Stimulated activated CD4-positive, alpha-beta T cell treated with anti-CD3 and anti-CD28 coated beads, Interleukin-4, amount 100 ng/mL, for 1 hour (primary cell): ENCODE measurements at places on chromosomes 3 and 15.

- DNase-seq: no peak
Measured at GRCh38 chr15:67183443-67184169, 70.9 kb downstream of the AAGAB start.

DNA sequence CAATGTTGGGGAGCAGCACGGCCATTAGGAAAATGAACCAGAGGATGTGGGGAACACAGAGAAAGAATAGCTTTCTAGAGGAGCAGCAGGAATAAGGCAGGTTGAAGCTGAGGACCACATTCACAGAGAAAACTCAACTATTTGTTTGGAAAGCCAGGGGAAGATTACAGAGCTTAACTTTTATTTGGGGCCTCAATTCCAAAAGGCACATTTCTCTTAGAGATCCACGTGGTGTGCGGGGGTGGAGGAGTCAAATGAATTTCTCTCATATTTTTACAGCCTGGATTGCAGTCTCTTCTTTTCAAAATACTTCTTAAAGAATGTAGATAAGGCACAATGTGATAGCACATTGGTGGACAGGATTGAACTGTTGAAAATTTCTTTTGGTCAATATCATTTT is 253.7 kb downstream of the ROBO1 start:
- DNase-seq: no peak

DNA sequence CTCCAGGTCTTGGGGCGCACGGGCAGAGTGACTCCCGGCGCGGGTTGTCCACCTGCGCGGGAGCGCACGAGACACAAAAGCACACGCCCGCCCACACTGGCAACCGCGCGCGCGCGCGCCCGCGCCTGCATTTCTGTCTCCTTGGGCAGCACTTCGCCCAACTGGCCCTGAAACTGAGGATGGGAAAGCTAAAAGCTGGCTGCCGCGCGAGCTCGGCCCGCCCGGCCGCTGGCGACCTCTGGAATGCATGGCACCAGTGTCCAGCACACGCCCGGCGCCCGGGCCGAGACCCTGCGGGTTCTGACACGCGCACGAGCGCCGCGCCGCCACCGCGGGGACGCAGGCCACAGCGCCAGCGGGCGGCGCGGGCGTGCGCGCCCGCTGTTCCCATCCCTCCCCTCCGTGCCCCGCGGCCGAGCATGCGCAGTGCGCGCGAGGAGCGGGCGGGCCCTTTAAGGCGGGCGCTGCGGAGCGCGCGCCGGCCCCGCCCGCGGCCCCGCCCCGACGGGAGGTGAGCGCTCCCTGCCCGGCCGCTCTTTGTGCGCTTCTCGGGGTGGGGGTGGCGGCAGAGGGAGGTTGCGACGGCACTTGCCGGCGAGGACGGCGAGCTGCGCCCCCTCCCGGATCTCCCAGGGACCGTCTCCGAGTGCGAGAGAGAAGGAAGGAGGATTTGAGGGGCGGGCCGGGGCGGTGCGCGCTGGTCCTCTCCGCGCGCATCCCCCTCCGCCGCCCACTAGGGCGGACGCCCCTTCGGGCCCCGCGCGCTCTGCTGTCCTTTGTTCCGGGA is 1.0 kb upstream of the MEX3B start:
- DNase-seq: peak; percentile 88

DNA sequence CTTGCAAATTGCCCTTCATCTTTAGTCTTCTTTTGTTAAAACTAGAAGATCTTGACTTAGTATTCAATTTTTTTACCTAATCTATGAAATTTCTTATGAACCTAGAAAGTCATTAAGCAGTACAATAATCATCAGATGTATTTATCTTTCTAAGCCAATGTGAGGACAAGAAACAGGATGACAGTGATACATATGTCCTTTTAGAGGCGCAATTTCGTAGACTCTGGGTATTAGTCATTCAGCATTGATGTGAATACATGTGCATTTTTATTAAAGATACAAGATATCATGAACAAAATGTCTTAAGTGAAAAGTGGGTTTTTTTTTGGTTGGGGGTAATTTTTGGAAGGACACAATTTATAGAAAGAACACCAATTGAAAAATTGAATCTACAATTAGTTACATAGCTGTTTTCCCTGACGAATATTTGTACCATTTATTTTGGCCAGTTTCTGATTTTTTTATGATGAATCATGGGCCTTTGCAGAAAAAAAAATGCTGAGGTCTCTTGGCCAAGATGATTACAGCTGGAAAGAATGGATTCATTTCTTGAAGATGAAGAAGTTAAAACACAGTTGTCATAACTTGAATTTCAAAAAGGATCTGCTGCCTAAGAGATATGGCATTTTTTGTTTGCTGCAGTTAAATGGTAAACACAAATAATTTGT is 48.9 kb upstream of the AGTR1 start:
- DNase-seq: no peak

DNA sequence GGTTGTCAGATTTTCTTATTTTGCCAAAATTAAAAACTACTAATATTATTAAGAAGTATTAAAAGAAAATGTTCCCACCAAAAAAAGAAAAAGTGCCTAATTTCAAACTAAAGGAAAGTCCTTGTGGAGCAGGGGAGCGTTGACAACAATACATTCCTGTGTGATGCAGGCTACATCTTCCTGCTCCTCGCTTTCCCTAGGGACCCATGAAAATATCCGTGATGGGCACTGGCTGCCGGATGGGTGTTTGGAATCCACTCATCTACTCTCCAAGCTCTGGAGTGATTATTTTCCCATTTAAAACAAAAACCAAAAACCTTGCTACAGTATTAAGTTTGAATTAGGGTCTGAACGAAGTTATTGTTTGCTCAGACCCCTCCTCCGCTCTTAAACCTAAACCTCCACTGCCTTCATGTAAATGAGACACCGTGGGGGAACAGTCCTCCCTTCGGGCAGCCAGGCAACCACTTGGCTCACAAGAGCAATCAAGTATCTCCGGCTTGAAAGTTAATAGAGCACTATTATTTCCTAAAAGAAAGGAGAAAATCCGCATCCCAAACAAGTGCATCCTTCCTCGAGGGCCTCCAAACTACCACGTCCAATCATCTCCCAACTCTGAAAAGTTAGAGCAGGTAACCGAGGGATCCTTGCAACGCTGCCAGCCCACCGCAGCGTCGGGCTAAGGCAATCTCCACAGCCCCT is 1.5 kb downstream of the ITGB5 start:
- DNase-seq: no peak

- DNase-seq: peak; percentile 76
Measured at GRCh38 chr3:52253314-52254304, 8.1 kb downstream of the PPM1M start.

- no peak for DNase-seq
Measured at GRCh38 chr15:58454950-58455401, 23.2 kb downstream of the LIPC start.

DNA sequence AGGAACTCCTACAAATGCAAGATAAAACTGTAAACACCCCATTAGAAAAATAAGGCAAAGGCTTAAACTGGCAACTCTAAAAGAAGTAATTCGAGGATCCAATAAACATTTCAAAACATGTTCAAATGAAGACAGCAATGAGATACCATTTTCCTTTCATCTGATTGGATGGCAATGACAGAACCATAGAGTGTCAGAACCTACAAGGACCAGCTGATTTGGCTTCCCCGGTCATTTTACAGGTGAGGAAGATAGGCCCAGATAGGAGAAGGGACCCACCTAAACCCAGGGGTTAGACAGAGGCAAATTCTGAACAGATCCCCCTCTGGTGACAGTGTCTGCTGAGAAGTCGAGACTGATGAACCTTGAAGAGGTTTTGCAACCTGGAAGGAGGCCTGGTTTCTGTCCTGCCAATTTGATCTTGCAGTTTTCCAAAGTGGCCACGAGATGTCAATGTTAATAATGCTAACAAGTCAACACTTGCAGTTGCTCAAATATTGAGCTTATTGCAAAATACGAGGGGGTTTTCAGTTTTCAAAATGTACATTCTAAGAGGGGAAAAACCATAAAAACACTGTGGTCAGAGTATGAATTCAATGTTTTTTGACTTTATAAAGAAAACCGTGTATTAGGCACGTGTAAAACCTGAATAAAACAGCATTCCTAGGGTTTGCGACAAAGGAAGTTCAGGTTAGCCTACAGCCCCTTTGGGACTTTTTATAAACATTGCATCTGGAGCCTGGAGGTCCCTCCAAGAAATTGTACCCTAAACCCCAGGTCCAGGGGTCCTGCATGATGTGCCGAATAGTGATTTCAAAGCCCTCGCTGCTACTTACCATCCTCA is 21.5 kb downstream of the CFAP161 start:
- no peak for DNase-seq
